Right ventricle myocardium inferior (tissue), 1 donor: ENCODE measurements at places on chromosomes 16 and 17.
A peak's percentile ranks its signal among the peaks of the same experiment; 100 is the strongest.

DNA sequence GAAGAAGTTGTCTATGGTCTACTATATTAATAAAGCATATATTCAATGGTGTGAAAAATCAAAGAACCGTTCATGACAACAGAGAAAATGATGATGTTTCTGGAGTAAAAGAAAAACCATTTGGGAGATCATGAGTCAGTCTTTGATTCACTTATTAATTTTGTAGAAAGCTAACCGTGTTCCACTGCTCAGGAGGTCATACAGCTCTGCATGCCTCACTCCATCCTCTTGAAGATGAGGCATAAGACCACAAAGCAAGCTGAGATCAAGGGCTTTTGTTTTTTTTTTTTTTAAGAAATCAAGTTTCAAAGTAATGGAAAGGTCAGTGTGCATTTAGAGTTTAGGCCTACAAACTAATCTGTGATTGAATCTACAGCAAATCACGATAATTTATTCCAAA lies 206.4 kb downstream of the CEP112 start:
- DNase-seq: no peak

DNA sequence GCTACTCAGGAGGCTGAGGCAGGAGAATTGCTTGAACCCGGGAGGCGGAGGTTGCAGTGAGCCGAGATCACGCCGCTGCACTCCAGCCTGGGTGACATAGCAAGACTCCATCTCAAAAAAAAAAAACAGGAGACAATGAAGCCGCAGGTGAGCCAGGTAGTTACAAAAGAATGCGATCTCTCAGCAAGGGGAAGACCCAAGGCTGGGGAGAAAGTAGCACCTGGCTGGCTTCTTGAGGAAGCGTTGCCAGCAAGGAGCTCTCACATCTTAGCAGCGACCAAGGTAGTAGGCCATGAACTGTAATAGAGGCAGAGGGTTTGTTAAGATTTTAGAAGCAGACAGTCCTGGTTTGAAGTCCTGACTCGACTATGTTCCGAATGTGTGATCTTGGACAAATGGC lies 175.0 kb downstream of the AIPL1 start:
- DNase-seq: no peak

GRCh38 chr16:46428108-46429061 lies 192.8 kb downstream of the SHCBP1 start:
- DNase-seq: no peak

DNA sequence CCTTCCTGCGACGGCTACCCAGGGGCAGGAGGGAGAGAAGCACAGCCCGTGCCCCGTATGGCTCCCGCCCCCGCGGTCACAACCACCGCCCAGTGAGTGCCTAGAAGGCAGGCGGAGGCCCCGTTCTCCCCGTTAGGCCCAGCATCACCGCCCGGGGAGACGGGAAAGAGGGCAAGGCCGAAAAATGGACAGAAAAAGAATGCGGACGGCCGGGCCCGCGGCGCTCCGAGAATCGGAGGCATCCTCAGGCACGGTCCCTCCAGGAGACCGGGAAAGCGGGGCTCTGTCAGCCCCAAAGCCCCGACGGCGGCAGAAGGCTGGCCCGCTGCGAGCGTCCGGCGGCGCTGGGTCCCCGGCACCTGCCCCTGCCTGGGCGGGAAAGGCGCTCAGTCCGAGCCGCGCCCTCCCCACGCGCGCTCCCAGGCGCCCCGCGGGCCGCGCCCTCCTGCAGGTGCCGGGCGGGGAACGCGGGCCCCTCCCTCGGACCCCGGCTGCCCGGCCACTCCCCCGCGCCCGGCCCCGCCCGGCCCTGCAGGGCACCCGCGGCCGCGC lies 407 bp downstream of the MCRIP1 start:
- DNase-seq: no peak

DNA sequence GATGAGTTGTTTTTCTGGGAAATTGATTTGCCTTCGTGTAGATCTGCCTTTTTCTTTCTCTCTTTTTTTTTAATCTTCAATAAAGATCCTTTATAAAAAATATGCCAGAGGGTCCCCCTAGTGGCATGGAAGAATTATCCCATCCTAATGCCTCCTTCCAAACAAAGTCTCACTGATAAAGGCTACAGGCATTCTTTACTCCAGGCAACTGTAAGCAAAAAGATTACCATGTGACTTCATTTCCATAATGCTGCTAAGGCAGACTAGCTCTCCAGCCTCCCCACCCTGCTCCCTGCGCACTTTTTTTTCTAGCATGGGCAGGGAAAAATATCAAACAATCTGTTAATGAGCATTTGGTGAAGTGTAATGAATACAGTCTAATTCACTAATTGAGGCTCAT lies 220.2 kb upstream of the CDH8 start:
- DNase-seq: no peak

GRCh38 chr17:70184770-70185169 lies 15.4 kb downstream of the KCNJ2 start:
- no peak for DNase-seq

DNA sequence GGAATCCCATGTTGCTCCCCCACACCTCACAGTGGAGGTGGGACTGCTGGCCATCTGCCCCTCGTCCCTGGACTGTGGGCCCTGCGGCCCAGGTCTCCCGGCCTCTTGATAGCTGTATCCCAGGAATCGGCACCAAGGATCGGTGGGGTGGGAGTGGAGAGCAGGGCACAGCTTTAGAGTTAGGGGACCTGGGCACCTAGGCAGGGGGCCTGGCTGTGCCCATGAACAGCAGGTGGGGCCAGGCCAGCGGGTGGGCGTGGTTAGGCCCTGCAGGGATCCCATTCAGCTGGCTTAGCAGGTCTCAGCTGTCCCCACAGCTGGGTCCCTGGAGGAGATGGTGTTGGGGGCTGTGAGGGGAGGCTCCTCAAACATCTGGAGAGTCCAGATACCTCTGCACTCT lies 49.2 kb downstream of the SREBF1 start:
- no peak for DNase-seq

DNA sequence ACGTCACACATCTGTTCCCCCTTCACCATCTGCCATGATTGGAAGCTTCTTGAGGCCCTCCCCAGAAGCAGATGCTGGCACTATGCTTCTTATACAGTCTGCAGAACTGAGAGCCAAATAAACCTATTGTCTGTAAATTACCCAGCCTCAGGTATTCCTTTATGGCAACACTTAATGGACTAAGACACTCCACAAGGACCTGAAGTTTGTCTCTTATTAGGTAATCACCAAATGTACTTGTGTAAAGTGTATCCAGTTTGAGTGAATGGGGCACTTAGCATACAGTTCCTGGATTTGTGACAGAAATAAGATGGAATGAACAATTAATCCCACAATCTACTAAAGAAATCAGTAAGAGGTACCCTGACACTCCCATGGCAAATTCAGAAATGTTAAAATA lies 105.3 kb downstream of the SLC39A11 start:
- DNase-seq: no peak

DNA sequence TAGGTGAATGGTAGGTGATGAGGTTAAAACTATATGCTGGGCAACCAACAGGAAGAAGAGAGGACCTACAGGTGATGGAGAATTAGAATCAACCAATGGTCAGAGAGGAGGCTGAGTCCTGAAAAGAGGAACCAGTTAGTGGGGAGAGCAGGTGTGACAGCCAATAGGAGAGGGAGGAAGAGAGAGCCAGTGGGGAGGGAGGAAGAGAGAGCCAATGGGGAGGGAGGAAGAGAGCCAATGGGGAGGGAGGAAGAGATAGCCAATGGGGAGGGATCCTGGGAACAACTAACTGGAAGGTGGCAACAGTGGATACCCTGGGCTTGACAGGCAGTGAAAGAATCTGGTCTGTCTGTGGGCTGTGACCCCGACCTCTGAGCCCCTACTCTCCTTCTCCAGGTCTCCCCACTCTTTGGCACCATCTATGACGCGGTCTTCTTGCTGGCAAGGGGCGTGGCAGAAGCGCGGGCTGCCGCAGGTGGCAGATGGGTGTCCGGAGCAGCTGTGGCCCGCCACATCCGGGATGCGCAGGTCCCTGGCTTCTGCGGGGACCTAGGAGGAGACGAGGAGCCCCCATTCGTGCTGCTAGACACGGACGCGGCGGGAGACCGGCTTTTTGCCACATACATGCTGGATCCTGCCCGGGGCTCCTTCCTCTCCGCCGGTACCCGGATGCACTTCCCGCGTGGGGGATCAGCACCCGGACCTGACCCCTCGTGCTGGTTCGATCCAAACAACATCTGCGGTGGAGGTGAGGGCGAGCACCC lies 3.7 kb downstream of the GUCY2D start:
- DNase-seq: no peak

DNA sequence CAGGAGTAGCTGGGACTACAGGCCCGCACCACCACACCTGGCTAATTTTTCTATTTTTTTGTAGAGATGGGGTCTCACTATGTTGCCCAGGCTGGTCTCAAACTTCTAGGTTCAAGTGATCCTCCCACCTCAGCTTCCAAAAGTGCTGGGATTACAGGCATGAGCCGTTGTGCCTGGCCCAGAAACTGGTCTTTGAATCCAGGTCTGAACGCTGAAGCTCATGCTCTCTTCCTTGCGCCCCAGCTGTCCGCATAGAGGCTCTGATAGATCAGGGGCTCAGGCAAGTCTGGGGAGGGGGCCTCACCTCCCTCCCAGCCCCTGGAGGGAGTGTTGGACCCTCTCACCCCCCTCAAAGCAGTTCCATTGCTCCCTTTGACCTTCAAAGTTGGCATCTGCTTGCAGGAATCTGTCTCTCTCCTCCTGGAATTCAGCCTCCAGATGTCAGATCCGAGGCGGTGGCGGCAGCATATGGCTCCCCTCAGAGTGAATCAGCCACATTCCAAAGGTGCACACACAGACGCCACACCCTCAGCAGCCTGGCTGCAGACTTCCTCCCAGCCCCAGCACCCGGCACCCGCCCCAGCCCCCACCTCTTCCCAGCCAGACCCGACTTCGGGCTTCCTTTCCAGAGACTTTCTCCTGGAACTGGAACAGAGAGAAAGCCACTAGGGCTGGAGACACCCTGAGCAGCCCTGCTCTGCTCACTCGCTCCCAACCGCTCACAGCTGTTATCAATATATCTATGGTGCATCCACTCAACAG lies 16.9 kb upstream of the GLIS2 start:
- peak; percentile 81 for DNase-seq

DNA sequence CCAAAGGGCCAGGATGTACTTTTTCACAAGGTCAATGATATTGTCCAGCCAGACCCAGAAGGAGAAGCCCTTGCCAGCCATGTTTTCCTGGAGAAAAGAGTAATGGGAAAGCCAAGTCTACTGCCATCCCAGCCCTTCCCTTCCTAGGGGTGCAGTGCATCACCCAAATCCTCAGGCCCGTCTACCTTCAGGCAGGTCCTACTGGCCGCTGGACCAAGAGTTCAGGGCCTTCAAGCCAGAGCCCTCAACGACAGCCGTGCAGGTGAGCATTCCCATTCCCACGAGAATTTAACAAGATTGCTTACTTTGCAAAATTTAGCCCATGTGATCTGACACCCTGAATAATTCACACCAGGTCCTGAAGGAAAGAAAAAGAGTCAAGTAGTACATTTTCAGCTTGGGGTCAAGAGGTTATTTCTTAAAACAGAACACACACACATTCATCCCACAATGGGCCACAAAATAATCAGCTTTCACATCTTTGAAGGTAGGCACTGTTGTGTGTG lies 35.0 kb downstream of the STAT5A start:
- no peak for DNase-seq

GRCh38 chr17:17498606-17499301 lies 2.6 kb upstream of the RASD1 start:
- DNase-seq: peak; percentile 57

DNA sequence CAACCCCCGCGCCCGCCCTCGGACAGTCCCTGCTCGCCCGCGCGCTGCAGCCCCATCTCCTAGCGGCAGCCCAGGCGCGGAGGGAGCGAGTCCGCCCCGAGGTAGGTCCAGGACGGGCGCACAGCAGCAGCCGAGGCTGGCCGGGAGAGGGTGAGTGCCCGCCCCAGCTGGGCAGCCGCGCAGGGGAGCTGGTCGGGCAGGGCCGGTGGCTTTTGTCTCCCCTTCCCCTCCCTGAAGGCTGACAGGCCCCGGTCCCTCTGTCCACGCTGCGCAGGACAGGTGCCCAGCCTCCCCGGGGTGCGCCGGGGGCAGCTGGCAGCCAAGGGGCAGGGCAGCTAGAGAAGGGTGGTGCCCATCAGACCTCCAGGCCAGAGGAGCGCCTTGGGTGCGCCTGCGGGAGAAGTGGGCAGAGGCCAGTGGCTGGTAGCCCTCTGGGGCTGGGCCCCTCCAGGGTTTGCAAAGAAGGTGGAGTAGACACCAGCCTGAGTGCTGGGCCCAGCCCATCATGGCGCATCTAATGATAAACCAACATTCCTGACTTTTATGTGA lies 278 bp downstream of the ITGB4 start:
- DNase-seq: peak; percentile 65

DNA sequence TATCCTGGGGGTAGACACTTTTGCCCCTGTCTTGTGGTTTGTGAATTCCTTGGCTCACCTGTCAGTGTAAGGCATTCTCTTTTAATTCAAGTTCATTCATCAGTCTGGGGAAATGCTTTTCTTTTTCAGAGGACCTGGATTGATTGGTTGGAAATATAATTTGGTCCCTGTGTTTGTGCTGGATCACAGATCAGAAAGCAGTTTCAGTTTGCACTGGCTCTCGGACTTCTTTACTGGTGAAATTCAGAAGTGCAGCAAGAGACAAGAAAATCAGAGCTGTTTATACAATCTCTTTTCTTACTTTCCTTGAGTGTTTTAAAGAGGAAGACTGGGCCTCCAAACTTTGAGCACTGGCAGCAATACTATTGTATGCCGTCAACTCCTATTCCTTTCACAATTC lies 161.8 kb upstream of the KCNJ16 start:
- no peak for DNase-seq

GRCh38 chr17:55158439-55158838 lies 106.3 kb upstream of the HLF start:
- no peak for DNase-seq

- DNase-seq: no peak
Observed at GRCh38 chr17:75345514-75346167, 56.4 kb upstream of the SLC25A19 start.

DNA sequence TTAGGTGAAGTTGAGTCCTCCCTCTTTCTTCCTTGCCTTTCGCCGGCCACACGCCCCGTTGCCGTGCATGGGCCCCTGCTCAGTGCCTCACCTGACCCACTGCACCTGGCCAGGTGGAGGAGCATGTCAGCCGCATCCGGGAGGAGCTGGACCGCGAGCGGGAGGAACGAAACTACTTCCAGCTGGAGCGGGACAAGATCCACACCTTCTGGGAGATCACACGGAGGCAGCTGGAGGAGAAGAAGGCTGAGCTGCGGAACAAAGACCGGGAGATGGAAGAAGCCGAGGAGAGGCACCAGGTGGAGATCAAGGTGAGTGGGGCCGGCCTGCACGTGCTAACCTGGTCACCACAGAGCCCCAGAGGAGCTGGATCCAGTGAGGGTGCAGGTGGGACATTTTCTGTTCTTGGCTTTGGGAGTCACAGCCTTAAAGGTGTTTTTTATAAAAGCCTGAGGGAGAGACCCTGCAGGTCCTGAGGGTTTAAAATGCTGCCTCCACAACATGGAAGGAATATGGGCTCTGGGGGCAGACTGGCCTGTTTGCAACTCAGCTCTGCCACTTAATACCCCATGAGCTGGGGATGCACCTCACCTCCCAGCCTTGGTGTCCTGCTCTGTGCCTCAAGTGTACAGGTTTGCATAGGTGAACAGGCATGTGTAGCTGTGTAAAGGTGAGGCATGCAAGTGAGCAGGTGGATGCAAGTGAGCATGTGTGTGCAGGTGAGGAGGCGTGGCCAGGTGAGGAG lies 12.1 kb upstream of the DBNDD1 start:
- no peak for DNase-seq

GRCh38 chr17:205817-206216 lies 24.4 kb upstream of the DOC2B start:
- no peak for DNase-seq
